ENCODE measurements at places on chromosomes 2 and 18.

- no peak for DNase-seq
Measured at GRCh38 chr18:22285361-22286140, 116.2 kb downstream of the GATA6 start.

GRCh38 chr2:188345020-188345419 is 53.3 kb downstream of the GULP1 start:
- DNase-seq: no peak

- DNase-seq: no peak
Measured at GRCh38 chr2:224334726-224335125, 67.2 kb downstream of the FAM124B start.

- no peak for DNase-seq
Measured at GRCh38 chr18:43350176-43350575, 72.9 kb upstream of the SYT4 start.

GRCh38 chr2:46163098-46163430 is 134.1 kb upstream of the EPAS1 start:
- no peak for DNase-seq

- no peak for DNase-seq
Measured at GRCh38 chr2:9646196-9647030, 15.6 kb upstream of the YWHAQ start.

Data from activated T-helper 1 cell treated with anti-CD3 and anti-CD28 coated beads, Interleukin-2, amount 50 U/mL, for 16 hours (primary cell).